ENCODE measurements at places on chromosomes 1 and 21.

- no peak for DNase-seq
Measured at GRCh38 chr1:183303901-183304300, 114.3 kb downstream of the NMNAT2 start.

GRCh38 chr1:15279576-15280230 is 32.7 kb downstream of the FHAD1 start:
- DNase-seq: no peak

- no peak for DNase-seq
Measured at GRCh38 chr1:35894183-35894582, 11.2 kb downstream of the AGO1 start.

DNA sequence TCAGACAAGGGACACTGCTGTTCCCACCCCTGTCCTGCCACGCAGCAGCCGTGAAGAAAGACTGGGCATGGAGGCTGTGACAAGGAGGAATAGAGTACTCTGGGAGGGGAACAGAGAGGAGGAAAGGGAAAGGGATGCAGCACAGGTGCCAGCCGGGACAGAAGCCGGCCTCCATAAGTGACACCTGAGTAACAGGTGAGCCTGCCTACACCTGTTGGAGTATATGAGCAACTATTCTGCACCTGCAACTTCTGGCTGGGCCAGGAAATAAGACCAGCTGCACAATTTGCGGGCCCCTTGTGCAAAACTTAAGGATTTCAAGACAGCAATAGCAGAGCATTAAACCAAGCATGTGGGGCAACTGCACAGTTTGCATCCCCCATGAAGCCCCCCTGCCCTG is 72.5 kb upstream of the GOLT1A start:
- DNase-seq: no peak

DNA sequence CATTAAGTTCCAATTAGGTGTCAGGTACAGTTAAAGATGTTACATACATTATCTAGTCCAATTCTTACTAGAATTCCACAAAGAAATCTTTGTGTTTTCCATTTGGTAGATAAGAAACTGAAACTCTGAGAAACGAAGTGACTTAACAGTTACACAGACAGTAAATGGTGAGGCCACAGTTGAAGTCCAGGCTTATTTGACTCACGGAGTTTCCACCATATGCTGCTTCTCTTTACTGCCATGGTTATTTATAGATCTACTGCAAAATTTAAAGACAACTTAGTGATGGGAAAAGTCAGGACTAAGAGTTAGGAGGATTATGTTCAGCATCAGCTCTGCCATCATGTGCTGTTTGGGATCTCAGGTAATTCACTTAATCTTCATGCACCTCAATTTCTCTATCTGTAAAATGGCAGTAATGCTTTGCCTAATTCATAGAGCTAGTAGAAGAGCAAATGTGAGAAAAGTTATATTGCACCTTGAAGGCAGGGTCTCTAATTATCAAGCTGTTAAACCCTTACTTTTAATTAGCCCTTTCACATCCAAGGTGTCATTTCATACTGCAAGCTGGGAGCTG is 26.2 kb upstream of the SAMSN1 start:
- DNase-seq: no peak

DNA sequence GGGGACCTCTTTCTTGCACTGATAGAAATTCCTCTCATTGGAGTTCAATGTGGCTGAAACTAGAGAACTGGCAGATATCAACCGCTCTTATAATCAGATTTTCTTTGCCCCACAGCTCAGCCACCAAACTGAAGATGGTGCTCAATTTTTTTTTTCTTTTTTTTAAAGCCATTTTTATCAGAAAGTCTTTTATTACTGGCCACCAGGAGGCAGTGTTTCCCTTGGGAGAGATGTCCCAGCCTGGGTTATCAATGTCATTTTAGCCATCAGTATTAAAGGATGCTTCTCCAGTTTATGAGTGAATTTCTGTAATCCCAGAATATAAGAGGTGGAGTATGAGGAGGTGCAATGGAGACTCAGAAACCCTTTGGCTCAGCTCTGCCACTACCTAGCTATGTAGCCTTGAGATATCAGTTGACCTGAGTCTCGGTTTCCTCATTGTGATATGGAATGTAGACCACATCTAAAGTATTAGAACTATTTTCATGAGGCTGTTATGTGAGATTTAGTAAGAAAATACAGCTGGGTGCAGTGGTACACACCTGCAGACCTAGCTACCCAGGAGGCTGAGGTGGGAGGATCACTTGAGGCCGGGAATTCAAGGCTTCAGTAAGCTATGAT is 27.6 kb downstream of the CD244 start:
- peak; percentile 46 for DNase-seq

DNA sequence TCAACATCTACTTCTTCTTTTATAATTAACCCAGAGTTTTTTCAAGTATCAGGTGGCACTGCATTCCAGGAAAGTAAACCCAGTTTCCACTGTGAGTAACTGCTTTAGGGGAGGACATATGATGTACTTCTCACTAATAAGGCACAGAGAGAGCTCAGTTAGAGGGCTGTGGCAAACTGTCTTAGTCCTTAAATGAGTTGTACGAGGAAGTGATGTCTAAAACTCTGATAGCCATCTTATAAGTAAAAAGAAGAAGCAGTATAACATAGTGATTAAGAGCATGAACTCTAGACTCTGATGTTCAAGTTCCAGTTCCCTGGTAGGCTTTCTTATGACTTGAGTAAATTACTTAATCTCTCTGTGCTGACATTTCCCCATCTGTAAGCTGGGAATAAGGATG is 58.7 kb upstream of the PTGS2 start:
- DNase-seq: no peak

DNA sequence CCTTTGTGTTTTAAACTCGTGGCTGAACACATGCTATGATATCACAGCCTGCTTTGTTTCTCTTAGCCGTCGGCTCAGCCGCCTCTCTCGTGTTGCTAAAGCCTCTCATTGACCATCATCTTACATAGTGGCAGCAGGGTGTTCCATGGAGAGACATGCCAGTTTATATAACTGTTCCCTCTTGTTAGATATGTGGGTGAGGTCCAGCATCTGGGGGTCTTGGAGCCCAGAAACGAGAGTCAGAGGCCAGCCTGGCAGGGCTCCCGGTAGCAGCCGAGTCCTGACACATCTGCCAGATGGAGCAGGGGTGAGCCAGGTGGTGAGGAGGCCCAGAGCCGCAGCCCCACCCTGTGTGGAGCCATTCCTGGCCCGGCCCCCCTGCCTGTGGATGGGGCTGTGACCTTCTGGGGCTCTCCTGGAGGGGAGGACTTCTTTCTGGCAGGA is 11.9 kb downstream of the PODN start:
- no peak for DNase-seq

DNA sequence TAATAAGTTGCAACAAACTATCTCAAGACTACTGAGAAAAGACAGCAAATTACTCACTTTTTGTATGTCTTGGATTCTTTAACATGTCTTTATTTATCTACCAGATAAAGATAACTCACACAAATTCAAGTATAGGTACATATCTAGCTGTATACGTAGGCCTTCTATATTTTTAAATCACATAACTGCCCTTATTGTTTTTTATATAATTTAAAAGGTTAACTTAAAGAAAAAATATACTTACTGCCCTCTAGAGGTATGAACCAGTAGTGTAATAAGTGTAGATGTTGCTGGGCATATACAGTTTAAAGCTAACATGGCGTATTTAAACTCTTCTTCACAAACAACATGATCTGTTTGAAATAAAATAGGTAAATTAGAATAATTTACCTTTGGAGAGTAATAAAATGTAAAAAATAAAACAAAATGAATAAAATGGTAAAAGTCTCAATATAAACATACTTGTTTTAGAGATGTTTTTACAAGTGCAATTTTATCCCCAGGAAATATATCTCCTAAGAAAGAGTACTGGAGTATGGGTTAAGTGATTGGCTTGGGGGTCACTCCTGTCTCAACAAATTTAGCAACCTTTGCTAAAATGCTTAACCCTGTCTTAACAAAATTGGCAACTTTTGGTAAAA is 235.2 kb downstream of the KCNT2 start:
- peak; percentile 26 for DNase-seq

DNA sequence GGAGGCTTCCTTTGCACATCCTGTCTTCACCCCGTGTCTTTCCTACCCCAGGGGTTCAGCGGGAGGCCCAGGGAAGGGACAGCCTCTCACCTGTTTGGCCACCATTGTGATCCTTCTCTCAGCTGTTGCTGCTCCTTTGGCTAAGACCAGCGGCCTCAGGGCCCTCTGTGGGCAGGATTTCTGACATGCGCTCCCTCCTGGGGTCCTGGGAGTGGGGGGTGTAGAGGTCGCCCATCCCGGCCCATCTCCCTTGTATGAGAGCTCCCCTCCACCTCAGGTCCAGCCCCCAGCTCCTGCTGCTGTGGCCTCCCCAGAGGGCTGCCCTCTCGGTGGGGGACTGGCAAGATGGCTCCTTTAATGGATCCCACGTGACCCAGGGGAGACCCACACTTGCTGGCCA is 120.5 kb downstream of the PRDM2 start:
- no peak for DNase-seq

DNA sequence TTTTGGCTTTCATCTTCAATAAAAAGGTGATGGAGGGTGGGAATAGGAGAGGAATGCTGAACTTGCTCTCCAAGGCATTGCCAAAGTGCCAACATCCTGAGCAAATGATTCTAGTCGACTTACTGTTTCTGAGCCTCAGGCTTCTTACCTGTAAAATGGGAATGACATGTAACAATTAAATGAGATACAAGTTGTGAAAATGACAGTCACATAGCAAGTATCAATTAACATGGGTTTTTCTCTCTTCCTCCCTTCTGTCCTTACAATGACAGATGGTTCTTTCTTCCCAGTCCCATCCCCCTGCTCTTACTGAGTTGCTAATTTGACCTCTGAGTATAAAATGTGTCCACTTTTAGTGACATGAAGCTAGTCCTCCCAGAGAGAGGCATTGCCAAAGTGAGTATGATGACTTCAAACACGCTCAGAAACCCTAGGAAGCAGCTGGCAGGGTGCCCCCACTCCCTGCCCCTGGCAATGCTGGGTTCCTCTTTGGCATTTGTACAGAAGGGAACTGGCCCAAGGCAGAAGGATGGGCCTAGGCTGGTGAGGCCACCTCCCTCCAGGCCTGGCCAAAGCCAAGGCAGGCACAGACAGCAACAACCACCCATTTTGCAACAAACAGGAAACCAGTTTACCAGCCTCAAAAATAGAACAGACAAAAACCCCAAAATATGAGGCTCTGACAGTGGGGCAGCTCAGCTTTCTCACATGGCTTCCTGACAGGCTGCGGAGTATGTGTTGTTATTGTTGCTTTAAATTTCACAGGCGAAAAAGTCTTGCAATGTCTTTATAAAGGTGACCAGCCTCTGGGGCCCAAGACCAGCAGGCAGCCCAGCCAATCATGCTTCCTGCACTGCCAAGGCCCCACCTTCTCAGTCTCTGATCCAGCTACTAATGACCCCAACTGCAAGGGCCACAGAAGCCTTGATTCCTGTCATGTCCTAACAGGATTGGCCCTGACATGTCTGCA is 115.9 kb downstream of the HIVEP3 start:
- DNase-seq: no peak

GRCh38 chr1:220717800-220718640 is 27.9 kb downstream of the C1orf115 start:
- no peak for DNase-seq

GRCh38 chr1:155127967-155128754 is 485 bp downstream of the EFNA1 start:
- DNase-seq: no peak

DNA sequence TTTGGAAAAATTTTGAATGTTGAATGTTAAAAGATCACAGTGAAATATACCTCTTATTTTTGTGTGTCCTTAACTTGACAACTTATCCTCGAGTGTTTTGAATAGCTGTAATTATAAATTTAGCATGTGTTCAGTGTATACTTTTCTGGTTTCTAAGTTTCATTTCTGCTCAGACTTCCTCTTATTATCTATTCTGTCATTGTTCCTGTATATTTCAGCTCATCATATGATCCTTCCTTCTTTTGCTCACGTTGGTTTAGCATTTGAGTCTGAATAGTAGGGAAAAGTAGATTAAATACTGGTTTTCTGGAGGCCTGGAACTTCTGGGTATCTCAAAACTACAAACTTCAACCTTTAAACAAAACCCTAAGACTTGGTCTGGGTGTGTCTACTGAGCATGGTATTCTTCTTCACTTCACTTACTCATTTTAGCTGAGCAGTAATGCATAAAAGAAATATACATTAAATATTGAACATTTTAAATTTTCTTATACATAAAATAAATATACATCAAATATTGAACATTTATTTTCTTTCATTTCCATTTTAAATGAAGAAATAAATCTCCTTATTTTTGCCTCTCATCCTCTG is 3.3 kb upstream of the ATP6V1G3 start:
- DNase-seq: no peak

GRCh38 chr1:73167009-73167657 is 884.8 kb upstream of the NEGR1 start:
- DNase-seq: no peak

DNA sequence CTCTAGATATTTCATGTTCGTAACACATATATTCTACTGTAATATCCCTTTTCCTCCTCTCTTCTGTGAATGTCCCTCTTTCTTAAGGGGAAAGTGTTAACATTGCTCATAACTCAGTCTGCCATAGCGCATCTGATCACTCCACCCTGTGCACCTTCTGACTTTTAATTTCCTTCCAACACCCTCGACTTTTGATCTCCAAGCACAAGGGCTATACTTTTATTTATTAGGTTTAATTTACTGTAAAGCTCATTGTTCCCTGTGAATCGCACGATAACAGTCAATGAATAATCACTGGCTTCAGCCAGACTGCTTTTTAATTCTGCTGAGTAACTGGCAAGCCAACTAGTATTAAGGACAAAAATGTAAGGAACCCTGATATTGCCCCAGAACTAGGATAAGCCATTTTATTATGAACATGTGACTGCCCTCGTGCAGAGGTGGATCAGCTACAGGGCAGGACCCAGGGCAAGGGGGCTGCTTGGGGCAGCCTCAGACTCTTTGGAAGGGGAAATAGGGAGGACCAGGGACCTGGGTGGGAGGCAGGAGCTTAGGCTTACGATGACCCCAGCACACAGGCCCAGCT is 2.6 kb upstream of the ETS2 start:
- DNase-seq: no peak

- no peak for DNase-seq
Measured at GRCh38 chr1:174797398-174797797, 202.3 kb upstream of the CACYBP start.

GRCh38 chr1:159144571-159144970 is 26.8 kb upstream of the CADM3 start:
- DNase-seq: no peak
